ENCODE measurements at places on chromosomes 16 and 17.

DNA sequence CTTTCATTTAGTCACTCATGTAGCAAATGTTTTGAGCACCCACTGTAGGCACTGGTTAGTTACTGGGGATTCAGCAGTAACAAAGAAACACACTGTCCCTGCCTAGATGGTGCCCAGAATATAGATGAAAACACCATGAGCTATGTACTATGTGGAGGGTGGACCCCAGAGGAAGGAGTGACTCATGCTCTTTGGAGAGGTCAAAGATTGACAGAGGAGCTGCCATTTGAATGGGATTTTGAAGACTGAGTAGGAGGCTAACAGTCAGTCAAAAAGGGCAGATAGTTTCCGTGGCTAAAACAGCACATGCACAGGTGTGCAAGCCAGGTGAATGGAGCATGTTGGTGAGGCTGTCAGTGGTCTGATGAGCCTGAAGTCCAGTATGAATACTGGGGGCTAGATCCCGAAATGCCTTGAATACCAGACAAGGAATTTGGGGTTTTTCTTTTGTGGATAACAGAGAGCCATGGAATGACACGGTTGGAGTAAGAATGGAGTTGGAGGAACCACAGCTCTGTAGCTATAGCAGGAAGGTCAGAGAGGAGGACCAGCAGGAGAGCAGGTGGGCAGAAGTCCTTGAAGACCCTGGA is 6.1 kb downstream of the IL21R start:
- peak; percentile 82 for DNase-seq

DNA sequence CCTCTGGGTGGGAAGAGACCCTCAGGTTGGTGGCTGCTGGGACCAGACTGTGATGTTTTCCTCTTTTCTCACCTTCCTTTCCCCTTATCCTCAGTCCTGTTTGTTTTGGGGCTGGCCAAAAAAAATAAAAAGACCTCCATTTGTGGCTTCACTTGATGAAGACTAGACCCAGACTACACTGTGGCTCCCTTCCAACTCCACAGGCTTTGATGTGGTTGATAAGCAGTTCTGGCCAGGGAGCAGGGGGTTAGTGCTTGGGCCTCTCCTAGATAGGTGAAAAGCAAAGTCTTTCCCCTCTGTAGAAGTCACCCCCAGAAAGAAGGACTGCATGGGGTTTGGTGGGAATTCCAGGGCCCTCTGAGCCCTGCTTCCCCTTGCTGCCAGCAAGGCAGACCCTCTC is 11.2 kb upstream of the ADAM11 start:
- no peak for DNase-seq

DNA sequence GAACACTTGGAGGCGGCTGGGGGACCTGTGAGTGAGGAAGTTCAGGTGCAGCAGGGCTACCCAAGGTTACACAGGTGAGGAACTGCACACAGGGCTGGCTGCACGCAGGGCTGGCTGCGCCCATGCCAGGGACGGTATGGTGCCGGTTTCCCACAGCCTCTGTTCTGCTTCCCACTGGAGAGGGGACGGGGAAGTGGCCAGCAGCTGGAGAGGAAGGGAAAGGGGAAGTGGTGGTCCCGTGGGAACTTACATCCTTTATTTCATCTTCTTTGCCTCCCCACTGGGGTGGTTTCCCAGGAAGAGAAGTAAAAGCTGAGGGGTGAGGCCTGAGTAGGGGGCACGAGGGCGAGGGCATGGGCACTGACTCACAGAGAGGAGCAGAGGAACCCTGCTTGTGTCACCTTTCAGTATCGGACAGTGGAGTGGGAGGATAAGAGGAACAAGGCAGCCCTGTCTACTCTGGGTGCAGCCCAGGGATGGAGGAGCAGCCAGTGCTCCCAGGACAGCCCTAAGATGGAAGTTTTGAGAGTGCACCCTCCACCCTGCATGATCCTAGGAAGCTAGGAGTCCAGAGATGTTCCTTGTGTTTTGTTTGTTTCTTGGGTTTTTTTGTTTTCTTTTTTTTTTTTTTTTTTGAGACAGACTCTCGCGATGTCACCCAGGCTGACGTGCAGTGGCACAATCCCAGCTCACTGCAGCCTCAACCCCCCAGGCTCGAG is 25.5 kb upstream of the CDH1 start:
- DNase-seq = no peak

DNA sequence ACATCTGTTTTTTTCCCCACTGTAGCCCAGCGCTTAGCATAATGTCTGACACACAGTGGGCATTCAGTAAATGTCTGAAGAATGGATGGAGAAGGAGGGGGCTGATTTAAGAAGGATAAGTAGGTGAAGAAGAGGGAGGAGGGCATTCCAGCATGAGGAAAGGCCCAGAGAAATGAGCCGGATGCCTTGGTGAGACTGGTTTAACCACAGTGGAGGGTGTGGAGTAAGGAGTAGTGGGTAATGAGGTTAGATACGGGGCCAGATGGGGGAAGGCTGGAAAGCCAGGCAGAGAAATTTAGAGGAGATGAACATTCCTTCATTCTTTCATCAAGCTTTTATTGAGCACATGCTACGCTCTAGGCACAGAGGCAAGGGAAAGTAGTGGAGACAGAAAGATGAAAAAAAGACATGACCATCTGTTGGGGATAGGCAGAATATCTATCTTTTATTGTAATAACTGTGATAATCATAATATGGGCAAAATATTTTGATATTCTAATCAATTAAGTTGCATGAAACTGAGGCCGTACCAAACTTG is 43.7 kb upstream of the NFAT5 start:
- no peak for DNase-seq

- no peak for DNase-seq
Observed at GRCh38 chr17:64596439-64596838, 65.7 kb downstream of the SMURF2 start.

GRCh38 chr16:78184238-78185183 is 85.1 kb downstream of the WWOX start:
- peak; percentile 35 for DNase-seq

Measured in GM23248 (cell line).